ENCODE measurements at places on chromosomes 1 and 21. TPM values are rescaled to one million over a fixed set of nuclear protein-coding genes. Genes with fewer than 3 reads are reported as not detected.

Gene SPTA1
- not detected for total RNA-seq

Gene ALG14
- total RNA-seq = 2.2 TPM

Gene CD244
- total RNA-seq = not detected

GRCh38 chr1:60847391-60847790 lies 235.0 kb upstream of the NFIA start:
- no peaks in the 10 kb centered on the region for H3K4me1 ChIP-seq
- H3K27me3 ChIP-seq = 0 out of 2 replicates have a peak, but pooled peaks cover 3% of the 10 kb centered on the region
- H3K36me3 ChIP-seq = no peaks in the 10 kb centered on the region
- no peak for DNase-seq

GRCh38 chr1:218425647-218426342 lies 80.7 kb downstream of the TGFB2 start:
- no peak overlapping the region for H3K27ac ChIP-seq
- DNase-seq = no peak
- H3K27me3 ChIP-seq = no peaks in the 10 kb centered on the region
- H3K4me3 ChIP-seq = no peak overlapping the region
- no peaks in the 10 kb centered on the region for H3K36me3 ChIP-seq

DNA sequence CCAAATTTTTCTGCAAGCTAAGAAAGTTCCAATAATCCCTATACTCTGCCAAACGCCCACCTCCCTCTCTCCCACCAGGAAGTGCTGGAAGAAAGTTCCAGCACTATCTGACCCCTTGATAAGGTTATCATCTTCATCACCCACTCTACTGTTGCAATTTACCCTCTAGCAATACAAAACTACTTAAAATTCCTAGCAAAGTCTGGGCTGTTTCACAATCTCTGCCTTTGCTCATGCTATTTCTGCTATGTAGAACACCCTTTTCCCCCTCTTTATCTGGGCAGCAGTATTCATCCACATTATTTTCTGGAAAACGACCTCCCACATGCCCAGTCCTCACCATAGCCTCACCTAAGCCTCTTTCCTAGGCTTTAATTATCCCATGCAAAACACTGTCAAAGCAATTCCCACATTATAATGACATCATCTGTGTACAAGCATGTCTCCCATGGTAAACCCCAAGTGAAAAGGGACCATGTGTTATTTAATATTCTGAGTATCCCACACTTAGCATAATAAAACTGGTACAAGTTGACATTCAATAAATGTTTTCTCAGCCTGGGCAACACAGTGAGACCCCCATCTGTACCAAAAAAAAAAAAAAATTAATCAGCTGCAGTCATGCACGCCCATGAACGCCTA lies 12.0 kb downstream of the F11R start:
- DNase-seq = no peak
- H3K36me3 ChIP-seq = no peaks in the 10 kb centered on the region
- peaks cover 12% of the 10 kb centered on the region for H3K4me1 ChIP-seq
- H3K27ac ChIP-seq = no peak overlapping the region
- H3K4me3 ChIP-seq = no peak overlapping the region

- no peak overlapping the region for H3K4me3 ChIP-seq
- H3K27ac ChIP-seq = no peak overlapping the region
- no peak for DNase-seq
- H3K27me3 ChIP-seq = no peaks in the 10 kb centered on the region
- no peaks in the 10 kb centered on the region for H3K4me1 ChIP-seq
Measured at GRCh38 chr1:44146536-44147361, 5.3 kb upstream of the KLF18 start.

DNA sequence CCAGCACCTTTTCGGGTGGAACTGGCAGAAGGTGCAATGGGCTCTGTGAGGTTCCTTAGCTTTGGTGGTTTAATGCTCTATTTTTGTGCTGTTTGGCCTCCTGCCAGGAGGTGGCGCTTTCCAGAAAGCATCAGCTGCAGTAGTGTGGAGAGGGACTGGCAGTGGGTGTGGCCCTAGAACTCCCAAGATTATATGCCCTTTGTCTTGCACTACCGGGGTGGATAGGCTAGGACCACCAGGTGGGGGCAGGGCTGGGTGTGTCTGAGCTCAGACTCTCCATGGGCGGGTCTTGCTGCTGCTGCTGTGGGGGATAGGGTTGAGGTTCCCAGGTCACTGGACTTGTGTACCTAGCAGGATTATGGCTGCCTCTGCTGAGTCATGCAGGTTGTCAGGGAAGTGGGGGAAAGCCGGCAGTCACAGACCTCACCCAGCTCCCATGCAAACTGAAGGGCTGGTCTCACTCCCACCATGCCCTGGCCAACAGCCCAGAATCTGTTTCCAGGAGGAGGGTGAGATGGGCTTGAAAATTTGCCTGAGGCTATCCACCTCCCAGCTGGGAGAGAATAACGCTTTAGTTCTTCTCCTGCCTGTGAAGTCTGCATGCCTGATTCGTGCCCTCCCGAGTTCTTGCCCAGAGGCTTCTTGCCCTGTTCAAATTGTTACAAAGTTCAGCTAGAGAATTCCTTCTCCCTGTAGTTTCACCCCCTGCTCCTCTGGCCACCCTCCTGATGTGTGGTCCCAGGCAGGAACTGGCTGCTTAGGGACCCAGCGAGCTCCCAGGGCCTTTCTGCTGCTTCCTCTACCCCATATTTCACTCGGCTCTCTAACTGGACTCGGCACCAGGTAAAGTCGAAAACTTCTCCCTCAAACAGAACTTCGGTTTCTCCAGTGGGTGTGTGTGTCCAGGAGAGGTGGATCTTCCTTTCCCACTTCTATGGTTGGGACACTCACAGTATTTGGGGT lies 76.5 kb upstream of the BTG3 start:
- H3K4me1 ChIP-seq = no peaks in the 10 kb centered on the region
- no peak overlapping the region for H3K27ac ChIP-seq
- H3K36me3 ChIP-seq = no peaks in the 10 kb centered on the region
- no peak overlapping the region for H3K4me3 ChIP-seq
- no peaks in the 10 kb centered on the region for H3K27me3 ChIP-seq

- H3K4me1 ChIP-seq = no peaks in the 10 kb centered on the region
- no peaks in the 10 kb centered on the region for H3K27me3 ChIP-seq
- H3K27ac ChIP-seq = no peak overlapping the region
- DNase-seq = no peak
Measured at GRCh38 chr21:10641107-10641506, 119.7 kb downstream of the TPTE start.

Data from Karpas-422 (cell line).